ENCODE measurements at places on chromosomes 7 and 10.

DNA sequence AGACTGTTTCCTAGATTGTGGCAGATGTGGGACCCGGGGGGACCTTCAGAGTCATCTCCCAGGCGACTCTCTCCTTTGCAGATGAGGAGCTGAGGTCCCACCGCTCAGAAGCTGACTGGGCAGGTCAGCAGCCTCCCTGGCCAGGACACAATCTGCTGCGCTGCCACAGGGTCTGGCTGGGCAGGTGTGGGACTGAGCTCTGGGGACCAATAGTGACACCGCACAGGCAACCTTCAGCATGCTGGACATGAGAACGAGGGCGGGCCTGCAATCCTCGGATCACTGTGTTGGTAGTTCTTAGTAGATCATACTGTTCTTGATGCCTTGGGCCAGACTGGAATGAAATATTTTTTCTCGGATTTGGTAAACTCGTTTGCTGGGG is 20.5 kb upstream of the CRYGN start:
- DNase-seq: no peak

DNA sequence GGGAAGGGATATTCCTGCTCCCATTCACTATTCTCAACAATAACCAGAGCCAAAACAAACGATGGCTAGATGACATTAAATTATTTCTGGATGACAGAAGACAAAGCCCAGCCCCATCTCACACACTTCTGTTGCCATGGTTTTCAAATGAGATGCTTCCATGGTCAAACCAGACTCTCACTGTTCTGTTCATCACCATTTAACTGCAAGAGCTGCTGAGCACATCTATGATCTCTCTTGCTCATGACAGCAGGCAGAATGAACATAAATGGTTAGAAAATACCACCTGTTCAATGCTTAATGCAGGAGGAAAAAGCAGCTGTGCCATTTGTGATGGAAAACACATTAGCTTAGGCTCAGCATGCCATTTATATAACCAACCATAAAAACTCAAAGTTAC is 758.6 kb upstream of the ZWINT start:
- no peak for DNase-seq

DNA sequence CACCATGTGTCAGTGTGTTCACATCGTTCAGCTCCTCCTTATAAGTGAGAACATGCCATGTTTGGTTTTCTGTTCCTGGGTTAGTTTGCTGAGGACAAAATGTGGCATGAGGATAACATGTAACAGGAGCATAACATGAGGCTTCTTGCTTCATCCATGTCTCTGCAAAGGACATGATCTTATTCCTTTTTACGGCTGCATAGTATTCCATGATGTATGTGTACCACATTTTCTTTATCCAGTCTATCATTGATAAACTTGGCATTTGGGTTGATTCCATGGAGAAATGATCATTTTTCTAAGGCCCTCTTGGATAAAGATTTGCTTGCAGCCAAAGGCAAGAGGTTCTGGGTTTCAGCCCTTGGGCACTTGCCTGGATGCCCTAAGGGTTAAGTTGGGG is 128.5 kb upstream of the ZEB1 start:
- DNase-seq: no peak

DNA sequence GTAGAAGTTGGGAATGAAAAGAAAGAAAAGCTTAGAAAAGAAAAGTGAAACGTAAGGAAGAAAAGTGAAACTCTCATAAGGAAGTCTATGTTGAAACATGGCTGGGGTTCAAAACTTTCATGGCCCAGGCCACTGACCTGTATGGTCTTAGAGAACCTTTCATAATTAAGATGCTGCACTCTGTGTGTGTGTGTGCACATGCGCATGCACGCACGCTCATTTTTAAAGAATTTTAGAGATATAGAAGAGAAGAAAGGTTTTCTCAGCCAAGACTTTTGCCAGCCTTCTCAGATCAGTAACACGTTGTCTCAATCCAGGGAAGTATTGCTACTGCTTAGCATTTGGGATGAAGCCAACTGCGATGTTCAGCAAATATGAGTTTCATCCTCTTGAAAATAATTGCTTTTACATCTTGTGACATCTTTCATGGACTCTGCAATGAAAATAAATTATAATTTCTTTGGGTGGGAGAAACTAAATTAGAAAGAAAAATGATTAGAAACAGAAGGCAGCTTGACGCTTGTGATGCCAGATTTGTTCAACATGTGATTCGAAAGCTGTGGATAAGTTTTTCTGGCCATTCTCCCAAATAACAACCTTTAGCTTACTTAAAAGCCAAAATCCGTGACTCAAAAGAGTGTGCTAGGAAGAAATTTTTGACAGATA is 16.2 kb upstream of the SLC26A4 start:
- DNase-seq: no peak

DNA sequence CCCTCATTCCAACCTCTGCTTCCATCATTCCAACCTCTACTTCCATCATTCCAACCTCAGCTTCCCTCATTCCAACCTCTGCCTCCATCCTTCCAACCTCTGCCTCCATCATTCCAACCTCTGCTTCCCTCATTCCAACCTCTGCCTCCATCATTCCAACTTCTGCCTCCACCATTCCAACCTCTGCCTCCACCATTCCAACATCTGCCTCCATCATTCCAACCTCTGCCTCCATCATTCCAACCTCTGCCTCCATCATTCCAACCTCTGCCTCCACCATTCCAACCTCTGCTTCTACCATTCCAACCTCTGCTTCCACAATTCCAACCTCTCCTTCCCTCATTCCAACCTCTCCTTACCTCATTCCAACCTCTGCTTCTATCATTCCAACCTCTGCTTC is 30.3 kb downstream of the CCDC71L start:
- no peak for DNase-seq

DNA sequence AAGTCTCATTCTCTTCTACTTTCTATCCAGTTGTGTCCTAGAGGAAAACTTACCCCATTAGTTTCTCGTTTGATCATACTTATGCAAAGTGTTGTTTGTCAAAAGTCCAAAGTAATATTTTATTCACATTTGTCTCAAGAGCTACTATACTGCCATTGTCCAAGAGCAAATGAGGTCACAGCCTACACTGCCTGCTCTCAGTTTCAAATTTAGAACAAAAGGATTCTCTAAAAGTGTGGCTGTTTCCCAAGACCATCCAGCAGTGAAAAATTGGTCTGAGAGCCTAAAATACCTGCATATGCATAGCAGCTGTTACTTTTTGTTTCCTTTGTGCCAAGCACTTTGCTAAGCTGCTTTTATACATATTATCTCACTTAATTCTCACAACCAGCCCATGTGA is 439.5 kb upstream of the NFE2L3 start:
- DNase-seq: no peak

DNA sequence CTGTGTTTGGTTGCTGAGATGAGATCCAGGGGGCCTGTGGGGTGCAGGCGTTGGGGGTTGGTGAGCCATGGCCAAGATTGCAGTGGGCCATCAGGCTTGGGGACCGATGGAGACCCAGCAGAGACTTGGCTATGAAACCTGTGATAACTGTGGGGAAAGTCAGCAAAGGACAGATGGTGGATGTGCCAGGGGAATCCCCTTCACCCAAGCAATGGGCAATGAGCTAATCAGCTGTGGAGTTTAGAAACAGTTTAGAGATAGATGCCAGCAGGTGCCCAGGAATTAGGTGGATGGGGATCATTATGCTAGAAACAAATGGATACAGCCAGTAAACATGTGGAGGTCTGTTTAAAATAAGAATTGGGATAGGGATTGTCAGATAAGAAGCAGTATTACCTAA is 151.4 kb upstream of the FERD3L start:
- no peak for DNase-seq
